EH (cell line): ENCODE measurements at places on chromosomes 6 and 20.
A peak's percentile ranks its signal among the peaks of the same experiment; 100 is the strongest.

GRCh38 chr6:11262242-11262641 is 29.8 kb upstream of the NEDD9 start:
- DNase-seq, result no peak

- peak; percentile 13 for DNase-seq
These were observed 682.8 kb downstream of the TFAP2A start for GRCh38 chr6:9732056-9732455.

DNA sequence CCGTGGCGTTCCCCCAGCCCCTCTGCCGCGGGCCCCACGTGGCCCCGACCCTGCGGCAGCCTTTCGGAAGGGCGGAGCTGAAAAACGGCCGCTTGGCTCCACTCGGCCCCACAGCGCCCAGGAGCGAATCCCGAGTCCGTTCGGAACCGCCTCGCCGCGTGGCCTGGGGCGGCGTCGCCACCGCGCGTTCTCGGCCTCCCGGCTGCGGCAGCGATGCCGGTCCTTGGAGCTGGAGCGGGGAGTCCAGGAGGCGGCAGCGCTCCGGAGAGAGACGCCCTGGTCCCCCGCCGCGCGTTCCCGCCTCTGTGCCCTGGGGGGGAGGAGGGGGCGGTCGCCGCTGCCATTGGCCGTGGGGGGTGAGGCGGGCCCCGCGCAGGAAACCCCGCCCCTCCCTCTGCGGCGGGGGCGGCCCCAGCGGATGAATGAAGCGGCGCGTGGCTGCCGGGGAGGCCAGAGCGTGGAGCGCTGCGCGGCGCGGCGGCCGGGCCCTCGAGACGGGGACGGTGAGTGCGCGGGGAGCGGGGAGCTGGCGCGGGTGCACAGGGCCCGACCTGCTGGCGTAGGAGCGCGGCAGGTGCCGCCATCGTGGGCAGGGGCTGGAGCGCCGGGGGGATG is at the start of gene SLCO4A1:
Gene SLCO4A1, plus strand, starts transcription at position 453 of the 615 bp plus-strand sequence. CDS start 13,952 bp downstream, outside the sequence.
- peak; percentile 69 for DNase-seq

DNA sequence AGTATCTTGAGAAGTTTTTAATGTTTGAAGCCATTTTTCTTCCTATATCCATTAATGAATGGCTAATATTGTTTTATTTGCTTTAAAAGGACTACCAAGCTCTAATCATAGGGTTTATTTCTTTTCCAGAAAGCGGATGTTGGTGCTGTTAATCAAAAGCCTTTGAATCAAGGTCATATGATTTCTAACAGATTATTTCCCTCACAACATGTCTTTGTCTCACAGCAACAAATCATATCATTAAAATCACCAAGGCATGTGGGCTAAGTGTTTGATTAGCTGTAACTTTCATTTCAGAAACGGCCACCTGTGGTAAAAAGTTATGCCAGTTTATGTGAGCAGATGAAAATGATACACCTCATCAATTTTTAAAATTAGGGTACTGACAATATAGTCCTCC is 21.7 kb downstream of the TRAF3IP2 start:
- no peak for DNase-seq

DNA sequence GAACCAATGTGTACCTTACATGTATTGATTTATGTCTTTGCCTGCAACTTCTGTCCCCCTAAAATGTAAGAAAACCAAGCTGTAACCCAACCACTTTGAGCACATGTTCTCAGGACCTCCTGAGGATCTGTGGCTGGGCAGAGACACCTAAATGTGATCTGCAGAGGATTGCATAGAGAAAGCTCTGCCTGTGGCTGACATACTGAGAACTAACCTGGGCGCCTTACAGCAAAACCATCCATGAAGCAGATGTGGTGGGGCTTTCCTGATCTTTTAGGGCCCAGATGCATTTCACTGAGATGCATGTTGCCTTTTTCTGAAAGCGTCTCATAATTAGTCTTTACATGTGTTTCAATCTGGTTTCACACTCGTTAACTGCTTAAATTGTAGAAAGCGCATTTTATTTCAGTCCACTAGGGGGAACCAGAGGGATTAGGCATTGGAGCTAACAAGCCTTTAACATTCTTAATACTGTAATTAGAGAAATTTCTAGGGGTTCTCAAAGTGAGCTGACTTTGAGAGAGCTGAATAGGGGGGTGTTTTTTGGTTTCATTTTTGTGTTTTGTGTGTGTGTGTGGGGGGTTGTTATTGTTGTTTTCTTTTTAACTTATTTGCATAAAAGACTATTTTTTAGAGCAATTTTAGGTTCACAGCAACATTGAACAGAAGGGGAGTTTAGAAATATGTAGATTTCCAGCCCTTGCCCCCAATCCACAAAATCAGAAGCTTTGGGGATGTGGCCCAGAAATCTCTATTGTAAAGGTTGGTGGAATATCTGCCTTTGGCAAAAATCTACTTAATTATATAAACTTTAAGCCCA is 50.9 kb upstream of the FAM184A start:
- DNase-seq, result peak; percentile 73

GRCh38 chr6:40472353-40472752 is 114.8 kb downstream of the LRFN2 start:
- DNase-seq, result no peak

- DNase-seq, result peak; percentile 72
These were observed 377.0 kb upstream of the NOX3 start for GRCh38 chr6:155832596-155832995.

- DNase-seq, result peak; percentile 21
These were observed 49.5 kb downstream of the SOBP start for GRCh38 chr6:107539409-107539808.

- peak; percentile 61 for DNase-seq
These were observed 142.0 kb downstream of the UST start for GRCh38 chr6:148888856-148889255.

GRCh38 chr6:43717822-43718221 is 30.2 kb upstream of the MRPS18A start:
- DNase-seq, result no peak
